ENCODE measurements at places on chromosomes 11 and 22.

GRCh38 chr11:45964911-45965389 is 42.5 kb downstream of the LARGE2 start:
- DNase-seq, result no peak

DNA sequence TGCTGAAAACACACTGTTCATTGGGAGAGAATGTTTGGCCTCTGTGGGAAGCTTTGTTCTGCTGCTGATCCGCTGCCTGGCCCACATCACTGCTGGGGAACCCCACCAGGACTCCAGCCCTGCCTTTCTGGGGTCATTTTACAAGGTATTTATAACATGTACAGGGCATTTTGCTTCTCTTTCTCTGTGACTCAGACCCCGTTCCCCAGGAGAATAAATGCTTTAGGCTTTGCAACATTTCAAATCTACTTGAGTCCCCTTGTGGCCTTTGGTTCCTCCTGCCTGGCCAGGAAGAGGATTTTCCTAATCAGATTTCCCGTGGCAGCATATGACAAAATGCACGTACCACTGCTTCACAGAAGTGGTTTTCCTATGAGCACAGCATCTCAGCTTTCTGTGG is 43.0 kb downstream of the BTG4 start:
- no peak for DNase-seq

DNA sequence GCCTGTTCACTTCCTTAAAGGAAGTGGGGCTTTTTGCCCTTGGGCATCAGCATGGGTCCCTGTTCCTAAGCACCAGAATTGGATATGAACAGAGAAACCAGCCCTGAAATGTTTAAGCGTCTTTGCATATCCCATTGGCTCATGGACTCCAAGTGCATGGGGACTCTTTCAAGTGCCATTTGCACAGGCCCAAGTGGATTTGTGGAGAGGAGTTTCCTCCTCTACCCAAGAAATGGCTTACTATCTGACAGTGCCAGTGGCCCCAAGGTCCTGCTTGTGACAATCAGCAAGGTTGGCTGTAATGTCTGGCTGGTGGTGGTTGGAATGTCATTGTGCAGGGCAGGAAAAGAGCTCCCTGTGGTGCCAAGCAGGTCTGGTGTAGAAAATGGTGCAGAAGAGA is 4.0 kb downstream of the TOMM22 start:
- no peak for DNase-seq

DNA sequence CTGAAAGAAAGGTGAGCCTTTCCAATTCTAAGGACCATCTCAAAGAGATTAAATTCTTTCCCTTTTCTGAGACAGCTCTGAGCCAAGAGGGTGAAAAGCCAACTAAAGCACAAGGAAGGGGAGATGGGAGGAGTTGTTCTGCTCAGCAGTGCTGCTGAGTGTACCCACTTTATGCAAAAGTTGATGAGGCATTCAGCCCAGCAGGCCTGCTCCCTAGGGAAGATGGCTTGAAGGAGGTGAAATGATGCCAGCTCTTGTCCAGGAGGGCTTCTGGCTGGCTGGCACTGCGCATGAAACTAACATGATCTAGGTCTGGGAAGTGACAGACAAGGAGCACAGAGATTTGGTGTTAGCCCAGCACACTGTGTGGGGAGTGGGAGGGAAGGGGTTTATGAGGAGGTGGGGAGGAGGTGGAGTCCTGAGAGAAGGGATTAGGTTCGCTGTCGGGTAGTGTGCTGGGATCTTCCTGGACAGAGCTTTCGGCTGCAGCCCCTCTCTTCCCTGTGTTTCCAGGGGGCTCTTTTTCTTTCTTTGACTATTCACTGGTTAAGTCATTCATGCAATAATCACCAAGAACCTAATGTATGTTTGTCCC is 225.5 kb upstream of the NARS2 start:
- DNase-seq, result no peak

DNA sequence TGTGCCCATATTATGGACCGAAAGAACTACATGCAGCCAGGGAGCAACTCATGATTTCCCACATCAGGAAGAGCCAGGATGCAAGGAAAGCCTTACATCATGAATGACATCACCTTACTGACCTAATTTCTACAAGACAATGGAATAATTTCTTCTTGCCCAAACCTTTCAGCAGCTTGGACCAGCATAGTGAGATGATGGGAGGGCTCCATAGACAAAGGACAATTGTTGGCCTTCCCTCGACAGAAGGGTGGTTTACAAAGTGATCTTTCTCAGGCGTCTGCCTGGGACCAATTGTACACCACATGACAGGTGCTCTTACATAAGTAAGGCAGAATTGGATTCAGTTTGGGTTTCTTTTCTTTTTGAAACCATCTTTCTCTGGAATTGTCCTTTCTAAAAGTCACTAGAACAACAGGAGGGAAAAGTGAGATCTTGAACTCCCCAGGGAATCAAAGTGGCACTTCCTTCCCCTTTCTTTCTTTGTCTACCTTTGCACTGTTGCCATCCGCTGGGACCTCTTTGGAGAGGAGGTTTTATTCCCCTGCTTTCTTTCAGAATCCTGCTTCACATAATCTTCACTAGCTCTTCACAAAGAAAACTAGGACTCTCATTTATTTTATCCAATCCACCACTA is 51.7 kb upstream of the PAK1 start:
- DNase-seq, result no peak

DNA sequence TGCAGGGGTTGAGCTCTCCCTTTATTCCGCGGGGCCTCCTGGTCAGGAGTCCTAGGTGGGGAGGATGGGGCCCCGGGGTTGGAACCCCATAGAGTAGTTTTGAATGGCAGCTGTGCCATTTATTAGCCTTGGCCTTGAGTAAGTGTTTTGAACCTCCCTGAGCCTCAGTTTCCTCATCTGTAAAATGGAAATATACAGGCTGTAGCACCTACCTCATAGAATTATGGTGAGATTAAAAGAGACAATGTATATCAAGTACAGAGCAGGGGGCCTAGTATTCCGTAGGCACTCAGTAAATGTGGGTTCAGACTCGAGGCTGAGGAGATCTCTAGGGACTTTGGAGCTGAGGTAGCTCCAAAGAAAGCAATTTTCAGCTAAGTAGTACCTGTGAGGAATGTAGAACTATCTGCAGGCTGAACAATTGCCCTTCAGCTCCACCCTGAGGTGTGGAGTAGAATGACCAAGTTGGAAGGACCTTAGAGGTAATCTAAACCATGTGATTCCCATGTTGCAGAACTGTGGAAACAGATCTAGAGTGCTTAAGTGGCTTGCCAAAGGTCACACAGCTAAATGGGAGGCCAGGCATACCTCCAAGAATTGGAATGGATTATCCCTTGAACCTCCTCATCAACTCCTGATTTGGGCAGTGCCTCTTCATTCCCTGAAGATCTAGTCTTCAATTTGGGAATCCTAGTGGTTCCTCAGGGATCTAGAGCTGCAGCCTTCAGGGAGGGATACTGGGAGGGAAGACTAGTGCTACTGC is 682 bp downstream of the PGAP2 start:
- peak; percentile 52 for DNase-seq

- DNase-seq, result no peak
Measured at GRCh38 chr11:4484310-4484709, 1.9 kb downstream of the OR52K1 start.

DNA sequence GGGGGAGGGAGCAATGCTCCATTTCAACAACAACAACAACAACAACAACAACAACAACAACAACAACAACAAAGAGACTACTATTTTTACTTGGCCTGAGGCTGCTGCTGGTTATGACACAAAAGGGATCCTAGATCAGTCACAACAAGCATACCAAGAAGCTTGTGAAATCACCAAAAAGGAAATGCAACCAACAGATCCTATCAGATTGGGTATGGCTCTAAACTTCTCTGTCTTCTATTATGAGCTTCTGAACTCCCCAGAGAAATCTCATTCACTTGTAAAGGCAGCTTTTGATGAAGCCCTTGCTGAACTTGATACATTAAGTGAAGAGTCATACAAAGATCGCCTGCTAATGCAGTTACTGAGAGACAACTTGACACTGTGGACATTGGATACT is 10.5 kb upstream of the MS4A2 start:
- no peak for DNase-seq

GRCh38 chr11:134904103-134904790 is 492.2 kb upstream of the B3GAT1 start:
- no peak for DNase-seq

Data from epithelial cell of proximal tubule (primary cell).